ENCODE measurements at places on chromosomes 2 and 18.

GRCh38 chr2:233369897-233370685, 15.8 kb downstream of the DGKD start:
- DNase-seq, result no peak

DNA sequence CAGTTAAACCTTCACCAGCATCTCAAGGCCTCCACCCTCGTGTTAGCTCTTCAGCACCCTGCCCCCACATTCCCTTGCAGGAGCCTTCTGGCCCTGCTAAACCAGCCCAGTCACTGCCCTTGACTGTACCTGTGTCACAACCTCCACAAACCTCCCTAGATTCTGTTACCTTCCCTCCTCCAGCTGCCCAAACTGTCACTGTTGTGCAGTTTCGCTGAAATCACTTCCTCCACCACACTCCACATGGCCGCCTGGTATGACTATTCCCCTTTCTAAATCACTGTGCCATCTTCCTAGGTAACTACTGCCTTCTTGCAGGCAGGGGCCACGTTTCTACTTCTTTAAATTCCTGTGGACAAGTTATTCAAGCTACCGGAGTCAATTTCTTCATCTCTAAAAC, 160.2 kb downstream of the GALNT14 start:
- no peak for DNase-seq

- no peak for DNase-seq
Observed at GRCh38 chr2:134536296-134536695, 182.5 kb downstream of the TMEM163 start.

- no peak for DNase-seq
Observed at GRCh38 chr2:123915380-123915779, 109.7 kb upstream of the CNTNAP5 start.

- no peak for DNase-seq
Observed at GRCh38 chr2:118103951-118104940, 16.0 kb downstream of the INSIG2 start.

- no peak for DNase-seq
Observed at GRCh38 chr2:129587426-129588064, 391.9 kb upstream of the RAB6C start.

- no peak for DNase-seq
Observed at GRCh38 chr2:12663306-12664037, 53.3 kb upstream of the TRIB2 start.

DNA sequence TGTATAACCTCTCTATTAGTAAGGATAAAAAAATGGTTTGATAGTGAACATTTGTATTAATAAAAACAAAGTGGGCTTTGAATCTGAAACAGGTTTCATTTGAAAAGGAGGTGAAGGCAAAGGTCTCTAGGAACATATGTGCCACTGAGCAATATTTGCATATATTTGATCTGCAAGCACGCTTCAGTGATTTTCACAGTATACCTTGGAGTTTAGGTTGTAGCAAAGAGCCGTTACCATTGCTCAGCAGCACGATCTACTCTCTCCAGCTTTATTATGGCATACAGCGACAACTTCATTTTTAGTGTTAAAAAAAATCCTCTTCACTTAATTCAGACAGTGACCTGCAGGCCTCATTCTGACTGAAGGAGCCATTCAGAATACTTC, 75.8 kb upstream of the ZEB2 start:
- no peak for DNase-seq

GRCh38 chr18:42078711-42079110, 123.7 kb downstream of the PIK3C3 start:
- DNase-seq, result no peak

- no peak for DNase-seq
Observed at GRCh38 chr2:128549646-128550260, 231.1 kb upstream of the HS6ST1 start.
